Stimulated activated memory B cell treated with anti-CD40 and anti-IgM and Interleukin-4, amounts not matched to agents 10 μg/mL and 1 μg/mL and 100 μg/mL, for 72 hours (primary cell): ENCODE measurements at places on chromosomes 2 and 18.

DNA sequence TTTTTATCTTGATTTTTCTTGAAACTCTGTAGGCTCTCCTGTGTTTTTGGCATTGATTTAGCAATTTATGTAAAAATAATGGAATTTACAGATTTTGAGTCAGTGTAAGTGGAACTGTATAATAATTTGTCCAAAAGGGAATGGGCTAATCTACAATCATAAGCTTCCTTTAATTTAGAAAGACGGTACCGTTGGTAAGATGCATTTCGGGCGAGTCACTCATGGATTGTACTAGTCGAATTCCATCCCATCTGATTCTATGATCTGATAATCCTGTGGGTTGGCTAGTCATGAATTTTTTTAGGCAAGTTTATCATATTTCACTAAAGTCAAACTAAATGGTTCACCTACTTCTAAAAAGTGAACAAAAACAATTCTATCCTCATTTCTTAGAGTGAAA, 133.4 kb downstream of the ZNF407 start:
- ATAC-seq: no peak

DNA sequence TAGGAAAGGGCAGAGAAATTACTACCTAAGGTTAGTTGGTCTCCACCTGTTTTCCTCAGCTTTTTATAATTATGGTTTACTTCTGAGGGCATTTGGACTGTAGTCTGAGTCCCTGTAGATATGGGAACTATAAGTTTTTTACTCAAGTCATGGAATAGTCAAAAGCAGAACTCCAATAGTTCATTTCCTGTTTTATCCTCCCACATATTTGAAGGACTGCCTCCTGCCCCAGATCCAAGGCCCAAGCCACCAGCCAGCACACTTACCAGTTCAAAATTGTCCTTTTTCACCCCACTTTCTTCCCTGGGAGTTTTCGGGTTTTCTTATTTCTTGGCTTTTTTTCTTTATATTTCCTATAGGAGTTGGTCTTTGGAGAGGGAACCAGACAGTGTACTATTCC, 164.1 kb downstream of the MBD5 start:
- ATAC-seq: no peak

GRCh38 chr2:22403748-22404147, 981.2 kb upstream of the KLHL29 start:
- no peak for ATAC-seq

DNA sequence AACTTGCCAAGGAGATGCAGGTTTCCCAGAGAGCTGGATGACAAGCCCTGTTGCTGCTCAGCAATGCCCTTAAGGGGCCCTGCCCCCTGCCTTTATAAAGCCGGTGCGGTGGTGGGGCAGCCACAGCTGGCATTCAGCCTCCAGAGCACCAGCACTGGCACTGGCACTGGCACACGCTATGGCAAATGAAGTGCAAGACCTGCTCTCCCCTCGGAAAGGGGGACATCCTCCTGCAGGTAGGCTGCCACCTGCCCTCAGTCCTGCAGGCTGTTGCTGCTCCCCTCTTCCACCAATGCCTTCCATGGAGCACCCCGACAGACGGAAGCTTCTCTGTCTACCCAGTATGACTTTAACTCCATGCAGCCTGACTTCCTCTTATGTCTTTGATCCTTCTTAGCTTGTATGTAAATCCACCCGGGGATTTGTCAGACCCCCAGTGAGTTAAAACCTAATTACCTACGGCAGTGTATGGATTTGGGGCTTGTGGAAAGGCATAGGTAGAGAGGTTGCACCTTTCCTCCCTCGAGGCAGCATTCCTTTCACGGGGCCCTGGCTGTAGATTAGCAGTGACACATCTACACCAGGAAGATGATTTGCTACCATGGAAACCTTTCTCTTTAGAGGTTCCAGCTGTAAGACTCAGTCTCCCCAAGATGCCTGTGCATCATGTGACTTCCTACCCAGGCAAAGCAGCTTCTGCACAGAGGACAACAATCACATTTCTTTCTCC, at the start of gene DAPL1:
DAPL1 (plus strand) TSS at position 123 of the 730 bp plus-strand sequence; CDS start at position 179, 56 bp downstream.
- ATAC-seq: peak; percentile 43

DNA sequence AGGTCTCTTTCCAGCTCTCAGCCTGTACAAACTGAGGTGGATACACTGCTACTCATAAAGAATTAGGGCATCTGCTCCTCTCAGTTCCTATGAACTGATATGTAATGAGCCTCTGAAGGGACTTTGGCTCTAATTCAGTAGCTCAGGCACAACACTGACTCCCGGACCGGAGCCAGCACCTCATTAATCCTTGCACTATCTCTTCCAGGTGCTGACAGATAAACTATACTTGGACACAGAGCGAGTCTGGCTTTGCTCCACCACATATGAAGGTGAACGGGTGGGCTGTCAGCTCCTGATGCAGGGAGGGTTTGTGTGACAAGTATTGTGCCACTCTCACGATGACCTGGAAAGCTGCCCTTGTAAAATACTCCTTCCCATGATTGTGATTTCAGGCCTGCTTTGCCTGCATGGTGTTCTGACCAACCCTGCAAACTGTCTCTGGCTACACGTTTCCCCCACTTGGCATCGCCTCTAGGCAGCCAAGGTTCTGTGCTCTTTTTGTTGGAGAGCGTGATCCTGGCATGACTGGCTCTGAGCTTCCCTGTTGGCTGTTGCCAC, 111.6 kb upstream of the LMAN1 start:
- ATAC-seq: no peak

GRCh38 chr2:9276901-9277451, 70.4 kb downstream of the ASAP2 start:
- ATAC-seq: no peak

- ATAC-seq: no peak
These were observed 11.3 kb downstream of the SMAD7 start for GRCh38 chr18:48939205-48940097.

GRCh38 chr2:34806396-34806795, 1207.3 kb upstream of the FAM98A start:
- ATAC-seq: no peak

- no peak for ATAC-seq
These were observed 338 bp upstream of the THUMPD2 start for GRCh38 chr2:39779341-39779851.

DNA sequence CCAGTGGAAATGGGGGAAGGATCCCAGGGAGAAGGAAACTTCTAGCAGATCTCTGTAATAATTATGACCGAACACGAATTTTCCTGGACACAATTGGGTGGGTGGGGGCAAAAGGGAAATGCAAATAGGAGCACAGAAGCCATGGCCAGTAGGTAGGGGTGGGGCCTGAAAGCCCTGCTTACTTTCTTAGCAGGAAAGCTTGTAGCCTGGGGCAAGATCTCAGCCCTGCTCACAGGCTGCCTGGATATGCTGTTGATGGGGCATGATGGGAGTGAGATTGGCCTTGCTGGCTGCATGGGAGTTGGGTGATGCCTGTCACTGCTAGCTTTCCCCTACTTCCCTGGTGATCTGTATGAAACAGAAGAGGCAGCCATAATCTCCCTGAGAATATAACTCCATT, 45.9 kb upstream of the SPOPL start:
- no peak for ATAC-seq

DNA sequence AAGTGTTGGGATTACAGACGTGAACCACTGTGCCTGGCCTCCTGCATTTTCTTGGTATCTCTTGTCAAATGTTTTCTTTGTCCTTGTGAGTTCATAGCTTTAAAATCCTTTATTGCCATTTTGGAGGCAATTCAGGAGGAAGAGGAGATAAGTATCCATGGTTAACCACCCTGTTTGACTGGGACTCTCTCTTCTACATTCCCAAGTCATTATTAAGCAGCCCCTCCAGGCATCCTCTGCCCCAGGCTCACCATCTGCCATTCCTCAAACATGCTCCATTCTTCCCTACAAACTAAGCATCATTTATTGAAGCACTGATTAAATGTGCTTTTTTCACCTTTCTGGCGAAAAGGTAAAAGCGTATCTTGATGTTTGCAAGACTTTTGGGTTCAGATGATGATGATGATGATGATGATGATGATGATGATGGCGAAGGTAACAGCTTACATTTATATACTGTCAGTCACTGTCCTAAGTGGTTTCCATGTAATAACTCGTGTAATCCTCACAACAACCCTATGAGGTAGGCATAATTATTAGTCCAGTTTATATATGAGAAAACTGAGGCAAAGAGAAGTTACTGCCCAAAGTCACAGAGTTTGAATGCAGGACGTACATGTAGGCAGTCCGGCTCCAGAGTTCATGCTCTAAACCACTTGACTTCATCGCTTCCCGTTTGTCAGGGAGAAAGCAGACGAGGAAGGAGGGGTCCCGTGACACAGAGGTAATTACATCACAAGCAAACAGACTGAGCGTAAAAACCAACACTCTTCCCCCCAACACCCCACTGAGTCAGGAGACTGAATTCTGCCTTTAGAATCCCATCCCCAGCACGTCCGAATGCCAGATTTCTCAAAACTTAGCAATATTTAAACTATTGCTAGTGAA, 69.7 kb upstream of the ACKR3 start:
- no peak for ATAC-seq

DNA sequence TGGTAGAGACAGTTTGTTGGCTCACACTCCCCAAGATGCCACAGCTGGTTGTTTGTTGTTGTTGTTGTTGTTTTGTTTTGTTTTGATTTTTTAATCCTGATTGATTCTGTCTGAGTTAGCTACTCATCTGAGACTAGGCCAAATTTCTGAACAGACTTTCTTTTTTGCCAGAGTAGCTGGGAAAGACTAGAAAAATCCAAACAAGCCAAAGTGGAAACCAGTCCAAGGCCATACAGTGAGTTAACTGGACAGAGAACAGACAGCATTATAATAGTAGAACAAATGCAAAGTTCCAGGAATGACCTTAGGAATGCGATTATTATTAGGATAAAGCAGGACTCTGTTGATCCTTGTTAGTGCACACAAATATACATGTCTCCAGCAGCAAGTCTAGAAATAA, 43.8 kb upstream of the CYP26B1 start:
- no peak for ATAC-seq

DNA sequence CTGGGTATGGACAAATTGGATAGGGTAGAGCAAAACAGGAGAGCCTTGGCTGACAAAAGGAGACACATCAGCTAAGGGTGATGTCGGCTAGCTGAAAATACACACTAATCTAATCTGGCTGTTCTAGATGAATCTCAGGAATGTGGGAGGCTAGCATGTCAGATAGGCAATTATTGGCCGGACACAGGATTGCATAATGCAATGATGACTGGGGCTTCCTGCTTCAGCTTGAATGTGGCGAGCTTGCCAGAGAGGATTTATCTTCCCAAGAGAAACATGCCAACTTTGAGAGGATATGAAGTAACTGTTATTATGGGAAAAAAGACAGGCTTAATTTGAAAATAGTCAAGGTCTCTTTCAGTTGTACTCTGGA, 102.4 kb downstream of the TRIB2 start:
- no peak for ATAC-seq

GRCh38 chr2:82790206-82791021, 1668.7 kb downstream of the SUCLG1 start:
- ATAC-seq: no peak

GRCh38 chr2:215664847-215665525, 229.1 kb upstream of the FN1 start:
- no peak for ATAC-seq

GRCh38 chr2:66303471-66303870, 131.5 kb upstream of the MEIS1 start:
- no peak for ATAC-seq

DNA sequence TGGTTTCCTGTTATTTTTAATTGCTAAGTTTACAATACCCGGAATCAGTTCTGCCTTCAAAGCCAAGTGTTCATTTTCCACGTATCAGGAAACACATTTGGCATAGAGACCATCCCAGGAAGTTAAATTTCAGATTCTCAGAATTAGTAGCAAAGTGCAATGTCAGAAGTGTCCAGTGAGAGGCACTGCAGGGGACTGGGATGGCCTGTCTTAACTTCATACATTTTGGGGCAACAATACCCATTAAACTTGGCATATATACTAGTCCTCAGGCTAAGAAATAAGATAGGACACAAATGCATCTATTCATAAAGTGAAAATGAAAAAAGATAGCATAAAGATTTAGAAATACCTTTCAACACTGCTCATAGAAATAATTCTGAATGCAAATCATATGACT, 1.5 kb upstream of the IL1RL2 start:
- ATAC-seq: no peak

- no peak for ATAC-seq
These were observed 1075.2 kb upstream of the NRXN1 start for GRCh38 chr2:52107124-52107523.

- no peak for ATAC-seq
These were observed 288.8 kb upstream of the SOX11 start for GRCh38 chr2:5403392-5403791.

DNA sequence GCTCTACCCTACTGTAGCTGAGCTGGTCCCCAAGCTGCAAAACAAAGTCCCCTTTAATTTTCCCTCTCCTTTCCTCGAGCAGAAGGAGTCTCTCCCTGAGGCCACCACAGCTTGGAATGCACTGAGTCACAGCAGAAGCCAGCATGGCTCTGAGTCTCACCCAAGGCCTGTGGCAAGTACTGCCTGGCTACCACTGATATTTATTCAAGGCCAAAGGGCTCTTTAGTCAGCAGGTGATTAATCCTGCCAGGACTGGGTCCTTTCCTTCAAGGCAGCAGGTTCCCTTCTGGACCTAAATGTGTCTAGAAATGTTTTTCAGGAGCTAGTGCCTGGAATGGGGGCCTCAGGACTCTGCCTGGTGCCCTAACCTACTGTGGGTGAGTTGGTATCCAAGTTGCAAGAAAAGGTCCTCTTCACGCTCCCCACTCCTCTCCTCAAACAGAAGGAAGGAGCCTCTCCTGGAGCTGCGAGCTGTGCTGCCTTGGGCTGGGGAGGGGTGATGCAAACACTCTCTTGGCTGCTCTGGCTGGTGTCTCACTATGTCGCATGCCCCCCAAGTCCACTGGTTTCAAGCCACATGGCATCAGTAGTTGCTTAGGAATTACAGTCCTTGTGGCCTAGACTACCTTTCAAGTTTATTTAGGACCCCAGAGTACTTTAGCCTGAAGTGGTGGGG, 53.4 kb downstream of the CD28 start:
- no peak for ATAC-seq

- no peak for ATAC-seq
These were observed 135.9 kb downstream of the ATAD2B start for GRCh38 chr2:23791030-23791429.

DNA sequence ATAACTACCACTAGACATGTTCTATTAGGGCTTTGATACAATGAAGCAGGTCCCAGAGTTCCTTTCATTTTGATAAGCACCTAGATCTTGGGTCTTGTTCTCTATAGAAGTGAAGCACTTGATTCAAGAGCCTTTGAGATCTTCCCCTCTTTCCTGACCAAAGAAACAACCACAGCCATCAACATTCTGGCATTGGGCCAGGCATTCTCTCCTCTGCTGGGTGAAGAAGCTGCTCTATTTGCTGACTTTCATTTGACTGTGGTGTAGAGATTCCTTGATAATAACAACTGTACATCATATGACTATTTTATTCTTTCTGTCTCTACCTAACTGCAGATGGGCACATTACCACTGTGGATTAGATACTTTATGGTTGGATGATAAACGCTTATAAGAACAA, 96.6 kb upstream of the LYPD1 start:
- no peak for ATAC-seq
